Stimulated activated CD8-positive, alpha-beta memory T cell treated with anti-CD3 and anti-CD28 coated beads, Interleukin-7, amount 100 ng/mL, for 1 hour (primary cell): ENCODE measurements at places on chromosomes 3 and 15.

DNA sequence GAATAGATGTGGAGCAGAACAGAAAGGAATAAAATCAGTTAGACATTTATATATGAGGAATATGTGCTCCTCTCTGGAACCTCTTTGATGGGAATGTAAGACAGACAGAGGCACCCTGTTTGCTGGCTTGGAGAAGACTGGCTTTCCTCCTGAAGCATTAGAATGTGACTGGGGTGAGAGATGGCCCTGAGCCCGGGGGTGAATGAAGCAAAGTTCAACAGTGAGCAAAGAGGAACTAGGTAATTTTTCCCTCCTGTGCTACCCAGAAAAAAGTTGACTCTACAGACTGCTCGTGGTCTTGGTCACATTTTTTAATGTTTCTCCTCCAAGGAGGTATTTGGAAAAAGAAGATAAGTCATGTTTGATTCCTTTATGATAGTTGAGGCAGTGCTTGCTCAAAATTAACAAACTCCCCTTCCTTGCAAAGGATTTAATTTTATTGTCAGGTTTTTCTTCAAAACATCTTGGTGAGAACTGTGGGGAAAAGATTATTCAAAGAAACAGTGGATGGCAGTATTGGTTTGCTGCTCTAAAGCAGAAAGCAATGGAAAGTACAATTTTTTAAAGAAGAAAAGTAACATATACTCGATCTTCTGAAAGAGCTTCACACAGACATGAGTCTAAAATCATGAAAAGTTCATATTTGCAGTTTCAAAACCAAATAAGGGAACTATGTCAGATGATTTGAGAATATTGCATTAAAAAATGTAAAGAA, 370.4 kb upstream of the CDIN1 start:
- DNase-seq, result no peak

- DNase-seq, result no peak
These were observed 380.4 kb downstream of the ROBO2 start for GRCh38 chr3:77420336-77420735.

DNA sequence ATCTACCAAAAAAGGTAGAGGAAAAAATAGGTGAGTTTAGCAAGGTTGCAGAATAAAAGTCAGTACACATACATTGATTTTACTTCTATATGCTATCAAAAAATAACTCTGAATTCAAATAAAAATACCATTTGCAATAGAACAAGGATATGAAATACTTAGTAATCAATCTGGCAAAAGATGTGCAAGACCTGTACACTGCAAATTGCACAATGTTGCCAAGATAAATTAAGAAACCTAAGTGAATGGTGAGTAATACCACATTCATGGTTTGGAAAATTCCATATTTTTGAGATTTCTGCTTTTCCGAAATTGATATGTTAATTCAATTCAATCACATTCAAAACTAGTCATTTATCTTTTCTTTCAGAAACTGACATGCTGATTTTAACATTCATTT, 464.8 kb downstream of the EPHA3 start:
- DNase-seq, result no peak

DNA sequence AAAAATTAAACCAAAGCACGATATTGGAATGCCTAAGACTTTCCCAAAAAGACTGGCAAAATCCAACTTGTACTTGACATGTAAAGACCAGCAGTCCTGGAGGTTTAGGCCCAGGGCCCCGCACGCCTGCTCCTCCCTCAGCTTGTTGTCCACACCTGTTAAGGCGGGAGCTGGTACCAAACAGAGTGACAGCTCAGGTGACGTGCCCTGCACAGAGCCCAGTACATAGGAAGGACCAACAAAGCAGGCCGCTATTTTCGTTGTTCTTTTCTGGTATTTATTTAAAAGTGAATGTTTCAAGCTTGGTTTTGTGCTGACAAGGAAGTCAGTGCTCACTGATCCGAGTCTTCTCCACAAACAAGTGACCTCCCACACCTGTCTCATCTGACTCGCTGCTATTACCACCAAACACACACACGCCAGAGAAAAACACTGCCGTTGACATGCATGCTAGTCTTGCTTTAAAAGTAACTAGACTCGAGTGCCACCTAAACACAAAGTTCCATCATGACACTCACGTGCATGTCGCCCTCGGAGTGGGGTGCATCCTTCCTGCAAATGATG, 50.2 kb downstream of the HERC2 start:
- no peak for DNase-seq

GRCh38 chr15:101031213-101031612, 112.1 kb downstream of the LRRK1 start:
- no peak for DNase-seq

DNA sequence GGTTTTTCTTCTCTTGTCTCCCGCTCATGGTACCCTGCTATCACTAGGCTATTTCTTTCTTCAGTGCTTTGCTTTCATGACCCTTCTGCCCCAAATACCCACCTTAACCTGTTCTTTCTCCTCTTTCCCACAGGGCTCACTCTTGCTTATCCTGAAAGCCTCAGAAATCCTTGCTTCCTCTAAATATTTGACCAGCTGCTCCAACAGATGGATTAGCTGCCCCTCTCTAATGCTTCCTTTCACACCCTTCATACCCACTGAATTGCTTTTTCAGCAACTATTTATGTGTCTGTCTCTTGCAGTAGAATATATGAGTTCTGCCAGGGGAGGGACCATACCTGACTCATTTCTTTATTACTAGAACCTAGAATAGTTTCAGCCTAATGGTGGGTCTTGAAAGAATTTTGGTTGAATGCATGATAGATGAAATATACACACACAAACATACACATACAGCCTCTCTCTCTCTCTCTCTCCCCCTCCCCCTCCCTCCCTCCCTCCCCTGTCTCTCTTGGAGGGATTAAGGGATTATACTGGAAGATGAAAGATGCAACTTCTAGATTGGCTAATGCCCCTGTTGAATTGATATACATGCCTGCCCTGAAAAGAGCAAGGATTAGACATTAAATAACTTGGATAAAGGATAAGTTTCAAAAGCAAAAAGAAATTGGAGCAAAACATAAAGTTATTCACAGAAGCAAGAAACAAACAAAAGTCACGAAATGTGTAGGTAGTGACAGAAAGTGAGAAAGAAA, 95.0 kb upstream of the GADL1 start:
- DNase-seq, result no peak

DNA sequence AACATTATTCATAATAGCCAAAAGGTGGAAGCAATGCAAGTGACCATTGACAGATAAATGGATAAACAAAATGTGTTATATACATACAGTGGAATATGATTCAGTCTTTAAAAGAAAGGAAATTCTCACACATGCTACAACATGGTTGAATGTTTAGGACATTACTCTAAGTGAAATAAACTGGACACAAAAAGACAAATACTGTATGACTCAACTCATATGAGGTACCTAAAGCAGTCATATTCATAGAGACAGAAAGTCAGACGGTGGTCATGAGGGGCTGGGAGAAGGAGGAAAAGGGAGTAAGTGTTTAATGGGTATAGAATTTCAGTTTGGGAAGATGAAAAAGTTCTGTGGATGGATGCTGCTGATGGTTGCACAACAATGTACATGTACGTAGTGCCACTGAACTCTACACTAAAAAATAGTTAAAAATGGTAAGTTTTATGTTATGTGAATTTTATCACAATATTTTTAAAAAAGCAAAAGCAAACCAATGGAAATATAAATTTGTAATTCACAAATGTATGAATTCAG, 5.3 kb downstream of the TXNRD3 start:
- DNase-seq, result no peak

GRCh38 chr3:122395582-122395981, 11.6 kb downstream of the FAM162A start:
- no peak for DNase-seq

DNA sequence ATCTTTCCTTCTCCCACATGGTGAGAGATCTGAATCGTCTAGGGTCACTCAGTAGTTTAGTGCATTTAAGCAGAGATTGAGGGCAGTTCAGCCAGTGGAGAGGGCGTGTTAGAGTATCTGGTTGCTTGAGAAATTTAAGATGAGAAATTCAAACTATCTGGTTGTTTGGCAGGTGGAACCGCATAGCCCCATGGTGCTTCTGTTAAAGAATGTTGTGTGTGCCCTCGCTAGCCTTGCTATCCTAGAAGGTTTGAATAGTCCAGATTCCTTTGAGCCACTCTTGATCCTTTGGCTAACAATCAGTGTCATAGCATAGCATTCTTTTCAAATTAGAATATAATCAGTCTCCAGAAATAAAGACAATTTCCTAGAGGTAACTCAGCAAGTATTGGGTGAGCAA, 32.1 kb downstream of the ABHD17C start:
- DNase-seq, result no peak

DNA sequence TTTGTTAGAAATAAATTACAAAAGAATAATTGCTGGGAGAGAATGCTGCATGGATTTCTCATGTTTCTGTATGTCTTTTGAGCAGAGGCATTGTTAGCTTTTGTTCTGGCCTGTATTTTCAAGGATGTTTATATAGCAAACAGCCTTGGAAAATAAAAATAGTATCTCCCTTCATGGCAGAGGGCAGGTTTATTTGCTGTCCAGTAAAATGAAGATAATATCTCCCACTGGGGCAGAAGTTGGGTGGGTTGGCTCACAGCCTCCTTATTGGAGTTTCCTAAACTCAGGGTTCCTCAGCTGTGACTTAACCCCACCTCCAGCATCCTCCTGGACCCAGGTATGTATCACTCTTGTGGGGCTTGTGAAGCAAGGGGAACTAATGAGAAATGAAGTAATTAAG, 43.7 kb upstream of the THSD4 start:
- no peak for DNase-seq

GRCh38 chr15:43828061-43828657, 1.4 kb downstream of the WDR76 start:
- DNase-seq, result no peak

- DNase-seq, result no peak
These were observed 65.2 kb downstream of the MYLK start for GRCh38 chr3:123818921-123819429.

GRCh38 chr3:189406148-189406547, 225.0 kb upstream of the TP63 start:
- DNase-seq, result no peak

DNA sequence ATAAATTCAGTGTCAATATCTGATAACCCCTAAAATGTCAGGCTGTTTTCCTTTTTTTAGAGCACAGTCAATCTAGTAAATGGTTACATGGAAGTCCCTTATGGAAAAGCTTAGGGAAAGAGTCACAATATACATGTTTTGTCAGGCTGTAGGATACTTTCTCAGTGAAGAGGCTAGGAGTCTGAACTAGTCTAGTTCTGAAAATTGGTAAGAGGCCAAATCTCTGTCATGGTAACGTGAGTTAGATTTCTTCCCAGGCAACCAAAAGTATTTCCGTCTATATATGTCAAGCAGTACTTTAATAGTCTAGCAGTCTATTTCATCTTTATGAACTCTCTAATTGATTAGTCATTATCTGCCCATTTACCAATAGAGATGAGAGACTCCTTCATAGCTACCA, 215.9 kb upstream of the LRRC3B start:
- no peak for DNase-seq

DNA sequence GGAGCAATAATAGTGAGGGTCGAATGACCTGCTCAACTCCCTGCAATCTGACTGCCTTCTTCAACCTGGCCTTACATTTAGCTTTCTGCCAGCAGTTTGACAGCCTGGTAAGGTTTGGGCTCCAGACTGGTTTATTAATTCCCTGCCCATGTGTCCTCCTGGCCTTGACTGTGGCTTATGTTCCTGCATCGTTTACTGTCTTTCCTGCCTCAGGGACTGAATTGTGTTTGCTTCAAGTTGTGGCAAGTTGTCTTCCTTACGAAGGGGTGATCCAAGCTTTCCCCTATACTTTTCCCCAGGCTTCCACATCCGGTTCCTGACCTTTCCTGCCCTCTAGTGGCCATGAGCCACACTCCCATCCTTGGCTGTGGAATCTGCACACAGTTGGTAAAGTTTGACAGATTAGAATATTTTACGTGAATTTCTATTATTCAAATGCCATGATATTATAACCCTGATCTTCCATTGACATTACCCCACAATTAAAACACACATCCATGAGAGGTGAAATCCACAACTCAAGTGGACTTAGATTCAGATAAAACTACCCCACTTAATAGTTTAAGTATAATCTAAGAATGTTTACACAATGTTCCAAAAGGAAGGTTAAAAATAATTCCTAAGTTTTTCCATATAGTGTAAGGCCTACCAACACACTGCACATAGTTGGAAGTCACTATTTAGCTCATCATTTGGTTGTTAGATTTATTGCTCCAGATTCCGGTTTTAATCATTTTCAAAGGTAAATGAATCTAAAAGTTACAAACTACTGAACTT, 95.7 kb downstream of the NEDD4 start:
- DNase-seq, result no peak
